ENCODE measurements at places on chromosomes 4 and X.

- no peak for DNase-seq
Observed at GRCh38 chr4:1746265-1746691, 25.0 kb downstream of the TACC3 start.

- no peak for DNase-seq
Observed at GRCh38 chrX:132639446-132639845, 150.6 kb upstream of the MBNL3 start.

DNA sequence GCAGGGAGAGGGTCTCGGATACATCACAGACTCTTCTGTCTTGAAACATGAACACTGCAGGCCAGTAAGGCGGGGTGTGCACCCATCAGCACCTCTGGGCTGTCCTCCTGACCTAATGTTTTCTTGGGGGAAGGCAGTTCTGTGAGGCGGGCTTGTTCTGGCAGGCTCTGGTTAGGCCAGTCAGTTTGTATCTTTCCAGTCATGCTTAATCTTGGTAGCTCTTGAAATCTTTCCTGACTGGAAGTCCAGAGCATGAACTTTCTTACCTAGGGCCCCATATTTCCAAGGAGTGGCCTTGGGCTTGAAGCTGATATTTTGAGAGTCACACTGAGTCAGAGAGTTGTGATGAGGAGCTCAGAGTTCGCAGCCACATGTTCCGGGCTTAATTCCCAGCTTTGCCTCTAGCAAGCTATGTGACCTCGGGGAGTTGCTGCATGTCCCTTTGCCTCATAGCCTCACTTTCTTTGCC, 54.2 kb upstream of the RASSF6 start:
- no peak for DNase-seq

DNA sequence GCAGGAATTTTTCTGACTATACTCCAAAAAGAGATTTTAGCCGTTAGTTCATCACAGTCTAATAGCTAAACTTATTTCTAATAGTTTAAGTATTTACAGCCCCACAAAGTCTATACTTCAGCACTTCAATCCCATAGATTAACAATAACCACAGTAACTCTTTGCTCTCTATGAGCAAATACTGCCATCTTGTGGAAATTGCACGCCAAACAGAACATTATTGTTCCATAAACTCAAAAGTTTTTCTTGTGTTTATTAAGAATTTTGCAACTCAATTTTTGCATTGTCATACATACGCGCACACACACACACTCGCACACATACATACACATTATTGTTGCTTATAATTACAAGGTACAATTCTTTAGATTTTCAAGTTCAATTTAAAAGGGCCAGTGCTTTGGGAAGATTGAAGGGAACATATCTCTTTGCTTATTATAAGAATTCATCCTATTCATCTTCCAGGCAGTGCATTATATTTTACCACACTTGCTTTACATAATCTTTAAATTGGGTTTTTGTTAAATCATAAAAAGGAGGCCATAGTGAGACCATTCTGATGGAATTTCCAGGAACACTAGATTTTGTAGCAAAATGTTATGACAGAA, 63.8 kb upstream of the ATOH1 start:
- peak; percentile 4 for DNase-seq

DNA sequence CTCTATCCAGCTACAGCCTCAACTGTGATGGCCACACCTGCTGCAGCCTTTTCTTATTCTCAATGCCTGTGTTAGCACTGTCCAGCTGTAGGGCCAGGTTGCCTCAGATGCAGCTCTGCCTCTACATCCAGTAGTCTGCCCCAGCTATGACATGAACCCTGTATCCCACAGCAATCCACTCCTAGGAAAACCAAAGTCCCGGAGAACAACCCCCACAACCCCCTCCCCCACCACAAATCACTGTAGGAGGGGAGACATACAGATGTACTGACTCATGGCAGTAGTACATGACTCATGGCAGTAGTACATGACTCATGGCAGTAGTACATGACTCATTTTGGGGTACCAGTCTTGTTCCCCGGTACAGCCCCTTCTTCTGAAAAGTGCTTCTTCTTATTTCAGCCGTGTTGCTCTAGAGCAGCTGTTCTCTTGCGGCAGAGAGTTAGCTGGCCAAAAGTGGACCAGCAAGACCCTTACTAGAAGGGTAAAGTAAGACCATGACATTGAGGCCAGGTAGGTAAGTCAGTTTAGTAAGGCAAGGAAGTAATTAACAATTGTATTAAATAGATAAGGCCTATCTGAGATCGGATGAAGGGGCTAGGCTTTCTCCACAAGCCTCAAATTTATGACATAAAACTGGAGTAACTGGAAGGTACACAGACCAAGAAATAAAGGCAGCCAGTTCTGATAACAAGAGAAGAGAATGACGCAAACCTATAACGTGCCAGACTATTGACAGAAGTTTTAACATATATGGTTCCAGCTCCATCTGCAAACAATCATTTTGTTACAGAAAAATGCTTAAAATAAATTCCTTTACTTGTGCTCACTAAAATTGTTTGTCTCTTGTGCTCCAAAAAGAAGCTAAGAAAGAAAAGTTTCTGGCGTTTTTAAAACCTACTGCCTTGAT, 221.4 kb downstream of the TACR3 start:
- DNase-seq: no peak

- no peak for DNase-seq
Observed at GRCh38 chr4:116639070-116639577, 446.3 kb downstream of the TRAM1L1 start.

- DNase-seq: no peak
Observed at GRCh38 chr4:145451895-145452294, 29.8 kb upstream of the SMAD1 start.

- DNase-seq: no peak
Observed at GRCh38 chr4:125551967-125552366, 237.2 kb downstream of the FAT4 start.

GRCh38 chr4:138734746-138735145, 280.8 kb upstream of the NOCT start:
- no peak for DNase-seq

DNA sequence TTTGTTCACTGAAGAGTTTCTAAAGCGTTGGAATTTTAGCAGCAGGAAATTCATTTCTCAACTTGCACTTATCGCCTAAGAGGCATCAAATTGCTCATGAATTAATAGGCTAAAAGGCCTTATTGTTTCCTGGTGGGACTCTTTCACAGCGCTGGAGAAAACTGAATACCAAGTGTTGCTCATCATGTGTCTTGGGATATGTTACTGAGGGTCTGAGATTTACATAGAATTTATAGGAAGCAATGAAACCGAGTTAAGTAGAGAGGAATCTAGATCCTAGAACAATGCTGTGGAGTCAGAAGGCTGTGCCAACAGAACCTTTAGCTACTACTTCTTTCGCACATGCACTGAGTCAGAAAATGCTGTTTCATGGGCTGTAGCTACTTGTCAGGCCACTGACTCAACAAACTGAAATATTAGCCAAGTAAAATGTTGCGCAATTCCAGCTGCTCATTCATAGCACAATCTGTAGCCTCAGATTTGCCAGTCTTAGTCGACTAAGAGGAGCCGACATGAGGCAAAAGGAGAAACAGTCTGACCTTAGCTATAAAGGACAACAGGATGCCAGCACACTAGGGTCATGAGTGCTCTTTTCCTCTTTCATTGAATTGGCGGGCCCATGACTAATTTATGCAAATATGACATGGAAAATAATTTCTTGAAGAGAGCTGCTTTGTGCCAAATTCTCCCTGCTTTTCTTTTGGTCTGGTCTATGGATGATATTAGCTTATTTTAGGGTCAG, 35.9 kb upstream of the CXCL8 start:
- peak; percentile 25 for DNase-seq

DNA sequence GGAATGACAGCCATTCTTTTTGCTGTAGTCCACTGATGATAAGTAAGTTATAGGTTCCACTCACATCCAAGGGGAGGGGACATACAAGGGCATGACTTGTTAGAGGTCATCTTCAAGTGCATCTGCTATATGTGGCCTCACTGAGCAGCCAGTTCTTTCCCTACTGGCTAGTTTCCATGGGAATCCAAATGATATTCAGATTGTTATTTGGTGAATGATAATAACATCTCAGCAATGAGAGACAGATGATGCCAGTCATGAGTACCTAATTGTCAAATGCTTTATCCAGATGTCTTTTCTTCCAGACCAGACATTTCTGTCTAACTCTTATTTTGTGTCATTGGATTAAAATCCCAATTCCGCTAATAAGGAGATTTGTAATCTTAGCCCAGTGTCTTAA, 460.4 kb upstream of the BOD1L1 start:
- DNase-seq: no peak

DNA sequence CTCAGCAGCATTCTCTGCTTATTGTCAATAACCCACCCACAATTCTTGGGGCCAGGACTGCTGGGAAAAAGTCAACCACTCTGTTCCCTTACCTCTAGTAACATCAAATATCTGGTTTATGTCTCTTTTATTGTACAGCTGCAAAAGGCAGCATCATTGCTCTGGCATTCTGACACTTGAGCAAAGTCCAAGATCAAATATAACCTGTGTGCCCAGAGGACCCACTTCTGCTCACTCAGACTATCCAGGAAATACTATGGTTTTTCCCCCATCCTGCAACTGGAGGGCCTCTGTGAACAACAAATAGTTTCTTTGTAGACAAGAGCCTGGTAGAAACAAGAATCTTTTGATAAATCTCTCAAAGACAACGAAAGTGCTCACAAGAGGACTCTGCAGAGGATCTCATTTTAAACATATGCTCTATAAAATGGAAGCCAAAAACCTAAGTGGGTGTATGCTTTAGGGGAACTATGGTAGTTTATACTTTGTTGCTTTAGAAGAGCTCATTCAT, 154.7 kb downstream of the RAB28 start:
- DNase-seq: no peak

DNA sequence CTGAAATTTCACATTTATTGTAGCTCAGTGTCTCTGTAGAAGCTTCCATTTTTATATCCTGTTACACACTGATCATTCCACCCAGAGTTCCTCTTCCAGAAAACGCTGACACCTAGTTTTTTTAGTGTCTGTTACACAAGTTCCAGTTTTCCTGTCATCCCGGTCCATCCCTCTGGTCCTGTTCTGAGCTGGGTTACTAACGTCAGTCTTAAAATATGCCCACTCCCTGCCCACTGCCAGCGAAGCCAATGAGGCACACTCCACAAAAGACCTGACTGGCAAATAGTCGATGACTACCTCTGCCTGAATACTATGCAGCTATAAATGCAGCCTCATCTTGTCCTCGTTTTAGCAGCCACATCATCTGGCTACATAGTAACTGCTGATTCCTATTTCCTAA, 30.9 kb upstream of the DDX3X start:
- DNase-seq: no peak

GRCh38 chr4:162837241-162837640, 329.4 kb downstream of the NAF1 start:
- DNase-seq: no peak

GRCh38 chrX:37060999-37061398, 52.8 kb downstream of the FAM47C start:
- peak; percentile 4 for DNase-seq

- DNase-seq: no peak
Observed at GRCh38 chr4:121485190-121485804, 104.5 kb upstream of the QRFPR start.

DNA sequence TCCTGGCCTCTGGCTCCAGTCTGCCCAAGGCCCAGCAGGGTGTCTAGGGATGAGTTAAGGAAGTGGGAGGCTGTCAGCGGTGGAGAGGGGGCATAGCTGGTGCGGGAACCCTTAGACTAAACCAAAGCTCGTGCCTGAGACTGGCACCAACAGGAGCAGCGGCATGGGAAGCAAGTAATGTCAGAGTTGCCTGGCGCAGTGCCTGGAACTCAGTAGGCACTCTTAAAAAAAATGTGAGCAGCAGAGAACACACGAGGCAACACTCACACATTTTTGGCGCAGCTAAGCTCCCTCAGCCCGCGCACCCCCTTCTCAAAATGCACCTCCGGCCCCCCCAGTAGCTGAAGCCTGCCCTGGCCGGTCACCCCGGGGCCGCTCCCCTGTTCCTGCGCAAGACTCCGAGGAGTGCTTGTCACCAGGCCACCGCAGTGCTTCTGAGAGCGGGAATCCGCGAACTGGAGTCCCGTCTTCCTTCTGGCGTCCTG, 583 bp downstream of the GABRE start:
- no peak for DNase-seq
